Globus pallidus (tissue), 1 donor: ENCODE measurements at places on chromosomes 4 and X.

DNA sequence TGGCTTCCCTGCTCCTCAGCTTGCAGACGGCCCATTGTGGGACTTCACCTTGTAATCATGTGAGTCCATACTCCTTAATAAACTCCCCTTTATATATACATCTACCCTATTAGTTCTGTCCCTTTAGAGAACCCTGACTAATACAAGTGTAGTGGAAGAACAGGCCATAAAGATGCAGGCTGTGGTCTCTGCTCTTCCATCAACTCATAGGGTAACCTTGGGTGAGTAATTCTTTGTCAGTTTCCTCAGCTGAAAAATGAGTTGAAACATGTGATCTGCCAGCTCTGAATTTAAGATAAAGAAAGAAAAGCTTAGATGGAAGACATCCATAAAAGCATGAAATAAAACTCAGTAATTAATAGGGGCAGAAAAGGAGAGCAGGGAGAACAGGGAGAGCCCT, 103.6 kb downstream of the ENOX2 start:
- no peak for DNase-seq

- DNase-seq: no peak
Observed at GRCh38 chrX:133897593-133898163, 87.7 kb downstream of the GPC3 start.

DNA sequence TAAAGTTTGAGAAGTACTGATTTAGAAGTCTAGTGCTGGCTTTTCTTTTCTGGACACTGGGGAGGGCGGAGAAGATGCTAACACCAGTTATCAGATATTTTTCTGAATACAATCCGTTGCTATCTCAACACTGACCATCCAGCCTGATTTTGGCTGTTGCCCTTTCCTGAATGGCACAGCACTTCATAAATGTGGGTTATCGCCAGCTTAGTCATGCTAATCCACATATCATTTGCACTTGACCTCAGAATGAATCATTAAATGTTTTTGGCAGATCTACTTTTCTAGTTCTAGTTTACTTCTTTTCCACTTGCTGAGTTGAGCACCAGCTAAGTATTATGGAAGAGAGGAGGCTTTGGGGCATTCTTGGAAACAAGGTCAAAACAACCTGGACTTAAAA, 60.8 kb upstream of the ESX1 start:
- DNase-seq: no peak

- no peak for DNase-seq
Observed at GRCh38 chr4:88709989-88710388, 12.4 kb upstream of the NAP1L5 start.

- DNase-seq: no peak
Observed at GRCh38 chr4:101914761-101915160, 124.2 kb downstream of the BANK1 start.
